ENCODE measurements at places on chromosomes 12 and 14. TPM values are rescaled to one million over a fixed set of nuclear protein-coding genes. Genes with fewer than 3 reads are reported as not detected.

DNA sequence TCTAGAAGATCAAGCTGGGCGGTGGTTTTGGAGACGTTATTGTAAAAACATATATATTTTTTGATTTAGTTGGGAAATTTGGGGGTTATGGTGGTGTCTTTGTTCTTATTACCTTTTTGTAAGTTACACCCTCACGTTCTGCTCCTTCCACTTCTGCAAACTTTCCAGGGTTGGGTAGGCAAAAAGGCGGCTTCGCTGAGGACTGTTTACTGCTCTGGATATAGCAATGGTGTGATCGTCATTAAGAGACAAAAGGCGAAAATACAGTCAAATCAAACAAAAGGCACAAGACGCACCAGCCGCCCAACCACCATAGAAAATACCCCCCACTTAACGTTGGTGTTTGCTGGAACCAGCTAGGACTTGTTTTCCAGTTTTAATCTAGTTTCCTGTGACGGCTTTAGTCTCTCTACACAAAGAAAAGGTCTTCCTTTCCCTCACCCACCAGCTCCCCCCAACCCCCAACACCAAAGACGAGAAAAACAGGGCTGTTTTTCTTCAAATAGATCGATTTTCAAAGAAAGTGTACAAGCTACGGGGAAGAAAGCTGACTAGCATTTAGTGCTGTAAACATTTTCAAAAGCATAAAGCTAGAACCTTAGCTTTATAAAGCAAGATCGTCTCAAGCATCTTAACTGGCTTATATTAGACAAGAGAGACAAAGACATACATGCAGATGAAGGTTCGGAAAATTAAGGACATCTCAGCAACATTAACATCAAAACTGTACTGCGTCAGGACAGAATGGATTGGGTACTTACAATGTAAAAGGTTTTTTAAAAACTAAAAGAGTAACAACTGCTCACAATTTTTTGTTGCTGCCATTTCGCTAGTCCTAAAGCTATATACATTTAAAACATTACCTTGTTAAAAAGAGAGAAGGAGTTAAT lies 2.0 kb upstream of the SETD1B start:
- H3K27me3 ChIP-seq, result no peaks in the 10 kb centered on the region
- H3K27ac ChIP-seq, result peak overlapping the region; percentile 99
- peak overlapping the region; percentile 90 for H3K4me3 ChIP-seq
- no peak for DNase-seq

DNA sequence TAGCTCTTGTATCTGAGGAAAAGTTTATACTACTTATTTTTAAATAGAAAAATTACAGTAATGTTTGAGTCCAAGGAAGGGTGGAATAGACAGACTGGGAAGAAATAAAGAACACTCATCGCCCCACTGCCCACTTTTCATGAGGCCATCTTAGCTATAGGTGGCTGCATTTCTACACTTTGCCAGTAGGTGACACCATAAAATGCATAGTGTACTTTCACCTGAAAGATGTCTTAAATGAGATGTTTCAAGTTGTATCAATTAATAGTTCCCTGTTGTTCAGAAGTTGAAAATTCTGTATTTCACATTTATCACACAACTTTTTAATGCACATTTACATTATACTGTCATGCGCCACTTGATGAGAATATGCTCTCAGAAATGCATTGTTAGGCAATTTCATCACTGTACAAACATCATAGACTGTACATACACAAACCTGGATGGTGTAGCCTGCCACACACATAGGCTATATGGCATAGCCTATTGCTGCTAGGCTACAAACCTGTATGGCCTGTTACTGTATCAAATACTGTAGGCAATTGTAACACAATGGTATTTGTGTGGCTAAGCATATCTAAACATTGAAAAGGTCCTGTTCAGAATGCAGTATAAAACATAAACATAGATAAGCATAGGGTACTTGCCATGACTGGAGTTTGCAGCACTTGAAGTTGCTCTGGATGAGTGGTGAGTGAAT lies 27.6 kb downstream of the PMCH start:
- H3K27ac ChIP-seq, result no peak overlapping the region
- H3K36me3 ChIP-seq, result no peaks in the 10 kb centered on the region
- no peaks in the 10 kb centered on the region for H3K4me1 ChIP-seq
- H3K4me3 ChIP-seq, result no peak overlapping the region

DNA sequence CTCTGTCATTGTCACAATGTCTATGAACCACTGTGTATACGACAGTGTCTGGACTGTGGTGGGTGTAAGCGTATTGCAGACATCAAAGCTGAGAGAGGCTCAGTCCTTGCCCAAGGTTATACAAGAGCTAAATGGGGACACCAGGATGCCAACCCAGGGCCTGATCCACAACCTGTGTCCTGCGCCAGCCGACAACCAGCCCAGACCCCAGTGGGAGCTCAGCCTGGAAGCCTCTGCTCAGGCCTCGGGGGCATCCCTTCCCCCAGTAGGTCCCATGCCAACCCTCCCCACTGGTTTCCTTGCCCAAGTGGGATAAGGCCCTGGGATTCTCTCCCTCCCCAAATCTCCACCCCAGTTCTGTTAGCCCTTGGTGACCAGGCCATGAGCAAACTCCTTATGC lies 54.3 kb downstream of the LTBP2 start:
- H3K27ac ChIP-seq, result no peak overlapping the region
- no peaks in the 10 kb centered on the region for H3K27me3 ChIP-seq
- no peaks in the 10 kb centered on the region for H3K4me1 ChIP-seq
- H3K4me3 ChIP-seq, result no peak overlapping the region
- no peak for DNase-seq

The NTN4 gene
- 84.9 TPM for total RNA-seq

Measured in testis (tissue), 5 donors.